ENCODE measurements at places on chromosomes 11 and 22.

GRCh38 chr22:50577987-50578775 is at the start of gene CPT1B:
Gene CPT1B (minus strand): TSS chr22:50578427. CDS start chr22:50577915, 512 bp downstream.
- DNase-seq = no peak

GRCh38 chr11:35242412-35243242 is 103.7 kb downstream of the CD44 start:
- DNase-seq = no peak

GRCh38 chr22:21832291-21833290 is 34.9 kb downstream of the MAPK1 start:
- DNase-seq = no peak

DNA sequence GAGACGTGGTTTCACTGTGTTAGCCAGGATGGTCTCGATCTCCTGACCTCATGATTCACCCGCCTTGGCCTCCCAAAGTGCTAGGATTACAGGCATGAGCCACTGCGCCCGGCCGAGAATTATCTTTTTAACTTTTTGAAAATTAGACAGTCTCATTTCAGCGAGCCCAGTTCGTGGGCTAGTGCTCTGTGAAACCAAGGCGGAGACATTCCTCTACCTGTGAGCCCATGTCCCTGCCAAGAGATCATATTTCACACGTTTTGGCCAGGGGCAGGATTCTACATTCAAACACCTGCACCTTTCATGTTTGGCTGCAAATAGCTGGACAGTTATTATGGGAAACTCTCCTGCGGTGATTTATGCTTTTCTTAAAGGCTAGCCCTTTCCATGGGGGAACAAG is 60.3 kb downstream of the IRAG1 start:
- DNase-seq = no peak

DNA sequence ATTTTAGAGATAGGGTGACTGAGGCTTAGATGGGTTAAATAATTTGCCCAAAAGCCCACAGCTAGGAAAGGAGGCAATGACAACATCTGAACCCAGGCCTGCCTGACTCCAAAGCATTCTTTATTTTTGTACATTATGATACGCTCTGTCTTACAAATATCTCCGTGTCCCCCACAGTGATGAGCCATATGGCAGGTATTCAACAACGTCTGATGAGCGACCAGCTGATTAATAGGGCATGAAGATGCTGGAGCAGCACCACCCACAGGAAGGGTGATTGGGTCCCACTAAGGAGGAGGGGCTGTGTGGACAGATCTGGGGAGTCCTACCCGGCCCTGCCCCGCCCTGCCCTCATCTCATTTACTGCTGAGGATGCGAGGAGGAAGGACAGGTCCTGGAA is 380.6 kb downstream of the CADM1 start:
- DNase-seq = no peak

GRCh38 chr11:119795231-119795630 is 66.2 kb upstream of the NECTIN1 start:
- DNase-seq = no peak

DNA sequence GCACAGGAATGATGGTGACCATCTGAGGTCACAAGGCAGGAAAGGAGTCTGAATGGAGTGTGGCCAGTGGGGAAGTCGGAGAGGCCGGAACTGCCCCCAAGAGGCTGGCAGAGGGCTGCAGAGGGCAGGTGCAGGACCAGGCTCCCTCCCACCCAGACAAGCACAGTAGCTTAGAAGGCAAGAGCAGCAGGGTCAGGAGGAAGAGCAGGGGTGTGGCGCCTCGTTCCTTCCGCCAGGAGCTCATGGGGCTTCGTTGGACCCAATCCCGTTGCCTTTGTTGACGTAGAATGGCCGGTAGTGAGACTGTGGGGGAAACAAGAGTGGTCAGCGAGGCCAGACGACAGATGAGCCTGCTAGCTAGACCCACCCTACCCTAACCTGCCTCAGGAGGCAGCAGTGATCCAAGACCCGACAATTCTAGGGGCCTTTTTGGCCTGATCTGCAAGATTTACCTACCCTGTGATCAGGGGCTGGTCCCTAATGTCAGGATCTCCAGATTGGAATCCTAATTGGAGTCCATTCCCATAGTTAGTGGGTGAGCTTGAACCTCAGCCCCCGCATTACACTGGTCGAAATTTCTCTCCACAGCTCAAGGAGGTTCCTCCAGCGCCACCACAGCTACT is 25.6 kb downstream of the TRIM29 start:
- no peak for DNase-seq

GRCh38 chr11:122803306-122803705 is 35.0 kb upstream of the CRTAM start:
- DNase-seq = no peak

GRCh38 chr22:49621601-49622210 is 206.0 kb downstream of the BRD1 start:
- DNase-seq = no peak

DNA sequence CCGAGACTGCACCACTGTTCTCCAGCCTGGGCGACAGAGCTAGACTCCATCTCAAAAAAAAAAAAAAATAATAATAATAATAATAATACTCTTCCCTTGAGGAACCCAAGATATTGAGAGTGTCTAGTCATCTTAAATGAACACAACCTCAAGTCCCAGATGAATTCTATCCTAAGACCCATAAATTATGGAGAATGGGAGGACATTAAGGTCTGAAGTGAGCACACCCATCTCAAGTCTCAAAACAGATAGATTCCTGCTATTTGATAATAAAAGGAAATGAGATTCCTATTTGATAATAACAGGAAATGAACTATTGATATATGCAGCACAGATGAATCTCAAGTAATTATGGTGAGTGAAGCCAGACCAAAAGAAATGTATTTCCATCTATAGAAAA is 51.5 kb downstream of the MAPK1 start:
- DNase-seq = no peak

GRCh38 chr11:134611537-134611936 is 199.5 kb upstream of the B3GAT1 start:
- DNase-seq = no peak

GRCh38 chr11:7268758-7269157 is 17.1 kb downstream of the SYT9 start:
- DNase-seq = no peak

GRCh38 chr11:8706673-8707432 is 24.3 kb downstream of the RPL27A start:
- no peak for DNase-seq

DNA sequence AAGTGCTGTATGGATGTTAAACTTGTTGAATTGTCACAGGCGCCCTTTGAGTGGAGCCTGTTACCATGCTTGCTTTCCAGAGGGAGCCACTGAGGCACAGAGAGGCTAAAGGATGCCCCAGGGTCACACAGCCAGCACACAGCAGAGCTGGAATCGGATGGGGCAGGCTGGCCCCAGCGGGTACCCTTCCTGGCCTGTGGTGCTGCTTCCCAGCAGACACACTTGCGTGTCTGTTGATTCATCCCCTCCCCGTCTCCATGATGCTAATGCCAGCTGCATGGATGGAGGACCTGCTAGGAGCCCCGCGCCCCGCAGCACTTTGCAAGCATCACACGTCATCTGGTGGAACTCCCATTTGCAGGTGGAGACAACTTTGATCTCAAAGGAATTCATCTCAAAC is 52.4 kb upstream of the SHISAL1 start:
- no peak for DNase-seq

All from suppressor macrophage treated with lipopolysaccharide for 1 hour (primary cell).